ENCODE measurements at places on chromosomes 3 and 15. TPM values are rescaled to one million over a fixed set of nuclear protein-coding genes. Genes with fewer than 3 reads are reported as not detected.

Gene CLDN16
- 0.23 TPM for total RNA-seq

Gene CLDN18
- total RNA-seq, result not detected

Gene CRYGS
- total RNA-seq, result 4.0 TPM

Gene ZDHHC23
- 7.4 TPM for total RNA-seq

Gene GOLGA6L7
- total RNA-seq, result not detected

Gene SMAD6
- not detected for total RNA-seq

Gene C2CD4B
- total RNA-seq, result not detected

Gene FGF7
- 0.05 TPM for total RNA-seq

Gene SCAANT1
- total RNA-seq, result not detected

Gene CAND2
- total RNA-seq, result not detected

Gene PYGO1
- 5.1 TPM for total RNA-seq

Gene LINGO1
- total RNA-seq, result not detected

Gene CD86
- total RNA-seq, result not detected

Gene REC114
- not detected for total RNA-seq

Gene CLPX
- total RNA-seq, result 48.9 TPM
